ENCODE measurements at places on chromosomes 11 and 22.
A peak's percentile ranks its signal among the peaks of the same experiment; 100 is the strongest.

DNA sequence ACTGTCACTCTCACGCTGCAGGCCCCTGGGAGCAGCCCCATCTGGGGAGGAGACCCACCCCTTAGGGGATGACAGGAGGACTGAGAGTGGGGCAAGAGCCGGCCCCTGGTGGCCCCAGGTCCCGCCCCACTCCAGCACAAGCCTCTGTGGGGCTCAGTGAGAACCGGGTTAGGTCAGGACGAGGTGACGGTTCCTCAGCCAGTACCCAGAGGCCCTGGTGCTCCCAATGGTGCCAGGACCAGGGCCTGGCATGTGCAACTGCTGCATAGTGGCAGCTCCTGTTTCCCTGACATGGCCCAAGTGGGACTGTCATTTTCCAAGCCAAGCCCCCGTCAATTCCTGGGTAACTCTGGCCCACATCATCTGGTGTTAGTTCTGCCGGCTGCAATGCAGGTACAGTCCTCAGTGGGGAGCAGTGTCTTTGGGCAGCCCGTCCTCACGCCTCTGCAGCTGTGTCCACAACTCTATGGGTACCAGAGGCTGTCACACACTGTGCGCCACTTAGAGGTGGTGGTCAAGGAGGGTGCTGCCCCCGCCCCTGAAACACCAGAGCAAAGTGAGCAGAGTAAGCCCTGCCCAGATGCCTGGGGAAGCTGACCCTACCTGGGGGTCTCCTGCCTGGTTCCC is 15.9 kb downstream of the CHID1 start:
- DNase-seq, result no peak

DNA sequence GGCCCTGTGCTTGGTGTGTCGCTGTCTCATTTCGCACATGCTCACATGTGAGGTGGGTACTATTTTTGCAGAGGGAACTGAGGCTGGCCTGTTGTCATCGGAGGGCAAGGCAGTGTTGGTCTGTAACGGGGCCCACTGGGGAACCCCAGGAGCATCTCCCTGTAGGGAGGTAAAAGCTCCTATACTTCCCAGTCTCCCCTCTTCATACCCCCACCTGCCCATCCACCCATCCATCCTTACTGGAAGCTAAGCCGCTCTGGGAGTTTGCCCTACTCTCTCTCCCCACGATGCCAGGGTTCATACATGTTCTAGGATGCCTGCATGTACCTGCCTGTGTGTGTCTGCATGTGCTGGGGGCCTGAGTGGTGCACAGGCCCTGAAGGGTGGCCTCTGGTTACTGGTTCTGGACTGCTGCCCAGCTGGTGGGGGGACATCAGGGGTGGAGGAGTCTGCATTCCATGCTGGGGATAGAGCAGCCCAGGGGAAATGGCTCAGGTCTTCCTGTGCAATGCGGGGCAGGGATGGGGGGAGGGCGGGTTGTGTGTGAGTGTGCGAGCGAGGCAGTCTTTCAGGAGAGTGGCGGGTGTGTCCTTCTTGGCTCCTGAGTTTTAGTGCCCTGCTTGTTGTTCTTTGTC is 77.7 kb downstream of the PKNOX2 start:
- no peak for DNase-seq

DNA sequence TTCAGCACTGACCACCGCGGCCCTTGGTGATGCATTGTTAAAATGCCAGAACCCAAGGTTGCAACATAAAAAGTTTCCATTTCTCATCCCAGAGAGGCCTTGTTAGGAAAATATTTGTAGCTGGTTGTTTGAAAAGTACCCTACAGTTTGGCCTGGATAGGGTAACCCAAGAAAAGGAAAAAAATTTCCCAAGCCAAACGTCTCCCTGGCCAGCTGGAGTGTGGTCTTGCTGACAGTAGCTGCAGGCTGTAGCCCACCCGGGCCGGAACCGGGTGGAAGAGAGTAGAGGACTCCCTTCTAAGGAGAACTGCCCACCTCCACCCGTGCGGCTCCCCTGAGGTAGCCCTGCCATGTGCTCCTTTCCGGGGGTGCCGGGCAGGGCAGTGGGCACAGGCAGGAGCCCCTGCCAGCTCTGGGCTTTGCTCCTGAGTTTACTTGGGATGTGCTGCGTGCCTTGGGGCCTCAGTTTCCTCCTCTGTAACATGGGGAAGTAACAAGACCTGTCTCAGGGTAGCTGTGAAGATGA is 38.5 kb downstream of the IGHMBP2 start:
- no peak for DNase-seq

DNA sequence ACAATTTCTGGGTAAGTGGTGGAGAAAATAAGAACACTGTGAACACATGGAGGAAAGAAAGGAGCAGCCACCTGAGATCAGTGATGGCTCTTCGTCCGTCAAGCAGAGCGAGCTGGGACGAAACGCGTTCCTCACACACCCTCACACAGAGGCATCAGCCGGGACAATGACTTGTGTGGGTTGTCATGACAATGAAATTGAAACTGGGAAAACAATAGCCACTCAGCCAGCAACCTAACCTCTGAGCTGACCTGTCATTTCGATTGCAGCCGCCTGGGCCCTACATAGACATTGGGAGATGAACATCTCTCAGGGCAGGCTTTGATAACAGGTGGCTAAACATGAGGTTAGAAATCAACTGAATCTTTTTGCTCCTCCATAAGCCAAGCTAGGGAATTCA is 51.3 kb downstream of the TRIM29 start:
- no peak for DNase-seq

DNA sequence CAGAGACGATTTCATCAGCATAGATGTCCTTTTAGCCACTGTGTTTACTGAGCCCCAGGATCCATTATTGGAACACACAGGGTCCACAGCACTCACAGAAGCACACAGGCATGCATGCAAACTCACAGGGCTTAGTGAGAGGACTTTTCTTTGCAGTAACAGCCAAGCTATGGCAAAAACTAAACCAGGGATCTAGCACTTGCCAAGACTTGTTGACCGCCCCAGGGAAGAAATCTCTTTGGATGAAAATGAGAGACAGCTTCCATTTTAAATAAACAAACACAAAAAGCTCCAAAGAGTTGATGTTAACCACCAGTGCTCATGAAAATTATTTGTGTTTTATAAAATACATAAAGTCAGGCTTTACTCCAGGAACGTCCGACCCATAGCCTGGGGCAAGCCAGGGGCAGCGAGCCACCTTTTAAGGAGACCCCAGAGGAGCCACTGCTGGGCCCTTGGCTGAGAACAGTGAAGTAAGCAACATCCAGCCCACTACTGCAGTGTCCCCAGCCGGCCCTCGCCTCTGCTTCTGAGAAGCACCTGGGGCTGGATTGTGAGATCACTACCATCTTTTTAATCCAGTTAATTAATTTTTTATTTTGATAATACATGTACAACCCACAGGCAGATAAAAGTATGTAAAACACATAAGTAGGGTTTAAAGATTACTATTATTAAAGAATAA is 22.0 kb upstream of the TFIP11 start:
- no peak for DNase-seq

DNA sequence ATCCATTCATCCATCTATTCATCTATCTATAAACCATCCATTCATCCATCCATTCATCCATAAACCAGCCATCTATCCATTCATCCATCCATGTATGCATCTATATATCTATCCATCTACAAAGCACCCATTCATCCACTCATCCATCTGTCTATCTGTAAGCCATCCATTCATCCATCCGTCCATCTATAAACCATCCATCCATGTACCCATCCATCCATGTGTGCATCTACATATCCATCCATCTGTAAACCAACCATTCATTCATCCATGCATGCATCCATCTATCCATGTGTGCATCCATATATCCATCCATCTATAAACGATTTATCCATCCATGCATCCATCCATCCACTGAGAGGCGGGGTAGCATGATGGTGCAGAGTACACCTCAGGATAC is 58.4 kb downstream of the MPPED1 start:
- DNase-seq, result no peak

GRCh38 chr11:117711331-117711730 is 85.7 kb downstream of the DSCAML1 start:
- no peak for DNase-seq

- DNase-seq, result no peak
Measured at GRCh38 chr11:44604171-44604581, 38.7 kb downstream of the CD82 start.

DNA sequence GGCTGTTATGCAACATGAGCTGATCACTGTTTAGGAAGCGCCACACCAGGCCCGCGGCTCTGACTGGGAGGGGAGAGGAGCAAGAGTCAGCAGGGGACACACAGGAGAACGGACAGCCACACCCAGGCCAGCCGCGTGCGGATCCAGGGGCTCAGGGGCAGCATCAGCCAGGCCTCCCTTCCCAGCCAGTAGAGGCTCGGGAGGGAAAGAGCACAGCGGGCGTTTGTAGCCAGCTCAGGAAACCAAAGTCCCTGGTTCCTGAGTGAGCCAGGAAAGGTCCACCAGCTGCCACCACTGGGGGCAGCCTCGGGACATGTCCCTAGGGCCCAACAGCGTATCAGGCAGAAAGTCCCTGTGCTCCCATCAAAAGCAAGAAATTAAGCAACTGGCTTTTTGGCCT is 71.8 kb upstream of the PITPNB start:
- DNase-seq, result peak; percentile 12

DNA sequence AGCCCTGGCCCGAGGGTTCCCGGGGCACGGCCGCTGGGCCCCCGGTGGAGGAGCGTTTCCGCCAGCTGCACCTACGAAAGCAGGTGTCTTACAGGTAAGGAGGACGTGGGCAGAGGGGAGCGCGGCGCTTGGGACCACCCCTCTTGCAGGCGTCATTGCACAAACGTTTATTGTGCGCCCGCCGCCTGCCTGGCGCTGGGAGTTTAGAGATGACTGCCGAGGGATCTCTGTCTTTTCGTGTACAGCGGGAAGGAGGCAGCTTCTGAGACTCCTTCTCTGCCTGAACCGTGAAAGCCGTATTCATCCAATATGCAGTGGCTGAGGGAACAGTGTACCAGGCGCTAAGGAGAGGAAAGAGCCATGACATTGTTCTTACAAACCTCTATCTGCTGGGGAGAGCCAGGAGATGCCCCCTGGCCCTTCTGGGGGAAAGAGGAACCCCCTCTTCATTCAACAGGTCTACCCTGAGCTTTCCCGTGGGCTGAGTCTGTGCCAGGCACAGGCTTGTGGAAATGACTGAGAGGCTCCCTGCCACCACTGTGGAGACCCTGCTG is 13.8 kb upstream of the DGKZ start:
- no peak for DNase-seq

- DNase-seq, result no peak
Measured at GRCh38 chr11:120869516-120870011, 154.3 kb upstream of the TBCEL start.

GRCh38 chr11:114353443-114353842 is 46.9 kb downstream of the C11orf71 start:
- no peak for DNase-seq

DNA sequence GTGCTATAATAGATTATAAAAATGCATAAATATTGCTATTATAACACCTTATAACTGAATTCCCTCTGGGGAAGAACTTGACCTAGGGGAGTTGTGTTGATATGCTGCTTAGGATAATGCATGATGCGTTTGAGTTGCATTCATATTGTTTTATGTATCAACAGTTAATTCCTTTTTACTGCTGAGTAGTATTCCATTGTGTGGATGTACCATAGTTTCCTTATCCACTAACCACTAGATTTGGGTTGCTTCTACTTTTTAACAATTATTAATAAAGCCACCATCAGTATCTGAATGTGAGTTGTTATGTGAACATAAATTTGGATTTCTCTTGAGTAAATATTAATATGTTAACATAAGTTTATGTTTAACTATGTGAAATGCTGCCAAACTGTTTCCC is 19.7 kb upstream of the LRRC4C start:
- no peak for DNase-seq

- DNase-seq, result no peak
Measured at GRCh38 chr11:19510468-19510867, 202.2 kb upstream of the NAV2 start.

DNA sequence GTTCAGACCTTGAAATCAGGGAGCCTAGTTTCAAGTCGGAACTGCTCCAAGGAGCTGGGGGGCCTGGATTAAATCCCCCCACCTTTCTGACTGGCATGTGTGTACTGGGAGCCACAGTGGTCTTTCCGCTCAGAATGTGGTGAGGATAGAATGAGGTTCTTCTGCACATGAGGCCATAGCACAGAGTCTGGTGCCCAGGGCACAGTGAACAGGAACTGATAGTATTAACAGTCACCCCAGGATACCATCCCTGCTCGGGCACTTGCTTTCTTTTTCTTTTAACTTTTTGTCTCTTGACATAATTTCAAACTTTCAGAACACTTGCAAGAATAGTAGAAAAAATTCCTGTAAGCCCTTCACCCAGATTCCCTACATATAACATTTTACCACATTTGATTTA is 28.8 kb downstream of the LMO1 start:
- no peak for DNase-seq

DNA sequence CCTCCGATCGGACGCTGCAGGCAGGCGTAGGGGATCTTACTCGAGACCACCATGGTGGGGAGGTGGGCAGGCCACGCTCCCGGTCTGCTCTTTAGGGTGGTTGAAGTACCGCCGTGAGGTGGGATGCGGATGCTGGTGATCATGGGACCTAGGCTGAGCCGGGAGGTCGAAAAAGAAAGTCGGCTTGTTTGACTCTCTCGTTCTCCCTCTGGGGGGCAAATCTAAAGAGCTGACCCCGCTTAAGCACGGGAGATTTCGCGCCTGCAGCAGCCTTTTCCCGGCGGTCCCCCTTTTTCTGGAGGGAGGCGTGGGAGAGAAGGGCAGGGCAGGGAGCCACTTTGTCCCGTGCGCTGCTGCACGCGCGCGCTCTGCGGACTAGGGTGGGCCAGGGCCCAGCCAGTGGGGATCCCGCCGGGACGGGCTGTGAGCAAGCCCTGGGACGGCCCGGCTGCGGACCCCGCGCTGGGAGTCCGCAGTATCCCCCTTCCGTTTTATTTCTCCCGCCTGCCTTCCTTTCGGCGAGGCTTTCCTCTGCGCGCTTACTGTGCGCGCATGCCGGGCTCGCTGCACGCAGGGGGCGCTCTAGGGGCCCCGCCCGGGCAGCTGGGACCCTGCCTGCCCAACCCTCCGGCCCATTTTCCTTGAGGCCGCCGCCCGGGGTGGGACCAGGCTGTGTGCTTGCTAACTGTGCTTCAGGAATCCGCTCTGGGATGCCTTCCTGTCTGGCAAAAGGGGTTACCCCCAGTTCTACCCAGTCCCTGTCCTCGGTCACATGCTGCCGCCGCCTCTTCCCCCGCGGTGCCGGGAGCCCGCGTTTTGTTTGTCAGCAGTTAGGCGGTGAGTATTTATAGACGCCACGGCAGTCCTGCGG is 81.0 kb downstream of the PRR5L start:
- peak; percentile 59 for DNase-seq

GRCh38 chr11:70176940-70177689 is 26.0 kb upstream of the FADD start:
- peak; percentile 8 for DNase-seq

- DNase-seq, result no peak
Measured at GRCh38 chr11:375065-376025, 6.0 kb downstream of the B4GALNT4 start.

DNA sequence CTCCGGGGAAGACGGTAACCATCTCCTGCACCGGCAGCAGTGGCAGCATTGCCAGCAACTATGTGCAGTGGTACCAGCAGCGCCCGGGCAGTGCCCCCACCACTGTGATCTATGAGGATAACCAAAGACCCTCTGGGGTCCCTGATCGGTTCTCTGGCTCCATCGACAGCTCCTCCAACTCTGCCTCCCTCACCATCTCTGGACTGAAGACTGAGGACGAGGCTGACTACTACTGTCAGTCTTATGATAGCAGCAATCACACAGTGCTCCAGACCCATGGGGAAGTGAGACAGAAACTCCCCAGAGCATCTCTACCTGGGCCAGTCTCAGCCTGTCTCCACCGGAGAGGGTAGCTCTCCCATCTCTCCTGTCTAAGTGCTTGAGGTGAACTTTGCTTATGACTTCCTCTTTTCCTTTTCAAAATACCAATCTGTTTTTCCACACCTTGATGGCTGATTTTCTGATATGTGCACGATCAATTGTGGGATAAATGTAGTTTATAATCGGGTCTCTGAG is 48.5 kb upstream of the VPREB1 start:
- no peak for DNase-seq
